Immature natural killer cell (primary cell): ENCODE measurements at places on chromosomes 6 and 20. TPM values are rescaled to one million over a fixed set of nuclear protein-coding genes. Genes with fewer than 3 reads are reported as not detected.
A peak's percentile ranks its signal among the peaks of the same experiment; 100 is the strongest.

GRCh38 chr6:139680819-139681218 lies 306.4 kb upstream of the CITED2 start:
- no peaks in the 10 kb centered on the region for H3K4me1 ChIP-seq
- no peak overlapping the region for H3K4me3 ChIP-seq
- DNase-seq, result no peak
- no peak overlapping the region for H3K27ac ChIP-seq
- H3K27me3 ChIP-seq, result no peaks in the 10 kb centered on the region

NPBWR2 gene
- polyA plus RNA-seq, result not detected

DNA sequence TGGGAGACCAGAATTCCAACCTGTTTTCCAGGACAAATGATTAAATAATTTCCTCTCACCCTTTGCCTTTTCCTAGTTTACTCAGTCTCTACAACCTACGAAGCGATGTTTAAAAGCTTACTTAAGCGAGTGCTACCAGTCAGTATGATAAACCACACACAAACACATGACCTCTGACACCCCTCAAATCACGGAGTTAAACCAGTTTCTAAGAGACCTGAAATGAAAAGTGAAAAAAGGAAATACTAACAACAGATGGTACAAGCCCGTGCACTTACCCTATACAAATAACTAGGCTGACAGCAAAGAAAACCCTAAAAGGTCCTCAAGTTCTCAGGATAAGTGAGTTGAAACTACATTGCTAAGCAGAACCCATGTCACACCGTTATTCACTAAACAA lies 7.7 kb downstream of the TNFRSF21 start:
- no peak overlapping the region for H3K27ac ChIP-seq
- no peak overlapping the region for H3K4me3 ChIP-seq
- no peaks in the 10 kb centered on the region for H3K36me3 ChIP-seq
- H3K4me1 ChIP-seq, result no peaks in the 10 kb centered on the region
- no peak for DNase-seq
- H3K27me3 ChIP-seq, result peaks cover 3% of the 10 kb centered on the region

DNA sequence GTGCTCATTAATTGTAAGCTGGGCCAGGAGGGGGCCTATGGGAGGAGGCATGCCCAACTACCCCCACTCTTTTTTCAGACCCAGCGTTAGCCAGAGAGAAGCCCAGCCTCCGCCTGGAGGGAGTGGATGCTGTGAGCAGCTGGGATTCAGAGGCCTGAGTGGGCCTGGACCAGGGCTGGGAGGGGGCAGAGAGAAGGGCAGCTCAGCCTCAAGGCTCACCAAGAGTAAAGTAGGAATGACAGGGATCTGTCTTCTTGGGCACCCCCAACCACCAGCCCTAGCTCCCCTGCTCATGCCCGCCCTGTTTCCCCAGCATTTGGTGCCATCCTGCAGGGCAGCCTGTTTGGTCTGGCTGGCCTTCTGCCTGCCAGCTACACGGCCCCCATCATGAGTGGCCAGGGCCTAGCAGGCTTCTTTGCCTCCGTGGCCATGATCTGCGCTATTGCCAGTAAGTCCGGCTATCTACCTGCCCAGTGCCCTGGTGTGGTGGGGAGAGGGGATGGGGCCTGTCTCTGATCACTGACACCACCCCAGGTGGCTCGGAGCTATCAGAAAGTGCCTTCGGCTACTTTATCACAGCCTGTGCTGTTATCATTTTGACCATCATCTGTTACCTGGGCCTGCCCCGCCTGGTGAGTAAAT lies 6.8 kb downstream of the SLC29A1 start:
- DNase-seq, result no peak
- H3K4me1 ChIP-seq, result no peaks in the 10 kb centered on the region
- no peak overlapping the region for H3K27ac ChIP-seq
- H3K36me3 ChIP-seq, result no peaks in the 10 kb centered on the region
- no peaks in the 10 kb centered on the region for H3K27me3 ChIP-seq

- H3K4me3 ChIP-seq, result no peak overlapping the region
- H3K4me1 ChIP-seq, result no peaks in the 10 kb centered on the region
- no peaks in the 10 kb centered on the region for H3K36me3 ChIP-seq
- H3K27me3 ChIP-seq, result peaks cover 4% of the 10 kb centered on the region
- H3K27ac ChIP-seq, result no peak overlapping the region
- no peak for DNase-seq
These were observed 104.8 kb upstream of the MOCS1 start for GRCh38 chr6:40039042-40039441.

DNA sequence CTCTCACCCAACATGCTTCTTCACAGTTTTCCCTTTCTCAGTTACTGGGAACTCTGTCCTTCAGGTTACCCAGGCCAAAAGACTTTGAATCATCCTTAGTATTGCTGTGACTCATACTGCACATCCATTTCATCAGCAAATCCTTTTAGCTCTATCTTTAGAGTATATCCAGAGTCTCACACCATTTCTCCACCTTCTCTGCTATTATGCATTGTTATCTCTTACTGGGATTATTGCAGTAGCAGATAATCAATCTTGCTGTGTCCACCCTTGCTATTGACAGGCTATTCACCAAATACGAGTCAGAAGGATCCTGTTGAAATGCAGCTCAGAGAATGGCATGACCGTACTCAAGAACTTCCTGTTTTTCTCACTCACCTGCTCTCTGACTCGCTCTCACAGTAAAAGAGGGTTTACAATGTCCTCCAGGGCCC lies 57.3 kb downstream of the BCKDHB start:
- H3K27ac ChIP-seq, result no peak overlapping the region
- H3K27me3 ChIP-seq, result no peaks in the 10 kb centered on the region
- no peak for DNase-seq
- no peaks in the 10 kb centered on the region for H3K4me1 ChIP-seq

RPP21 gene
- polyA plus RNA-seq, result 55.3 TPM

DNA sequence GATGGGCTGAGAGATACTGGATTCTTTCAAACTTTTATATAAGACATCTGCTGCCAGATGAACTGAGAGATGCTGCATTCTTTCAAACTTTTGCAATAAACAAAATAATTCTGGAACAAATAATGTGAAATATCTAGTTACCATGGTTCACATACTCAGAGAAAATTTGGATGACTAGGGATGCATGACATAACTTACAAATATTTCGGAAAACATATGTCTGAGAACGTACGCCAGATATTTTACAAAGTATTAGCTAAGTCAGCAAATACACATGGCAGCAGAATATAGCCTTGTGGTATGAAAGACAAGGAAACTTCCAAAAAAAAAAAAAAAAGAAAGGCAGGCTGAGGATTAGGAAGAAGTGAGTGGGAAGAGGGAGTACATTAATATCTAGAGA lies 113.3 kb upstream of the TRAF3IP2 start:
- H3K4me1 ChIP-seq, result peaks cover 84% of the 10 kb centered on the region
- H3K27me3 ChIP-seq, result peaks cover 15% of the 10 kb centered on the region
- no peak for DNase-seq
- peaks cover 38% of the 10 kb centered on the region for H3K36me3 ChIP-seq
- no peak overlapping the region for H3K4me3 ChIP-seq

GGT7 gene
- 0.94 TPM for polyA plus RNA-seq

DNA sequence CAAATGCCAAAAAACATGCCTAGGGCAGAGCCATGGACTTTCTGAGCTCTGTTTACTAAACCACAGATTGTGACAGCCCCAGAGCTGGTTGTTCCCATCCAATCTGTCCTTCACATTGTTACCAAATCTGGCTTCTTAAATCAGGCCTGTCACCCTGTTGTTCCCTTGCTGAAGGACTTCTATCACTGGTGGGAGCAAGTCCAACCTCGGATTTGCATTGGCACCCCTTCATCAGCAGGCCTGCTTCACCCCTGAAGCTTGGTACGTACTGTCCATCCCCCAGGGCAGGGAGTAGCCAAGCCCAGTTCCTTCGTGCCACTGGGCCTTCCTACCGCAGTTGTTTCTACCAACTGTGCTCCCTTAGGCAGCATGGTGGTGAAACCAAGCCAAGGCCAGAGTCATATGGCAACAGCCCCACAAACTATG lies 357.3 kb upstream of the JARID2 start:
- no peak for DNase-seq
- H3K4me3 ChIP-seq, result no peak overlapping the region
- no peaks in the 10 kb centered on the region for H3K4me1 ChIP-seq
- no peaks in the 10 kb centered on the region for H3K27me3 ChIP-seq

GRCh38 chr6:130865793-130866192 lies 38.6 kb downstream of the SMLR1 start:
- peaks cover 6% of the 10 kb centered on the region for H3K27me3 ChIP-seq
- no peak for DNase-seq
- no peak overlapping the region for H3K4me3 ChIP-seq

GRCh38 chr20:41308290-41308711 lies 9.2 kb downstream of the ZHX3 start:
- no peak overlapping the region for H3K27ac ChIP-seq
- H3K4me1 ChIP-seq, result peaks cover 10% of the 10 kb centered on the region
- H3K4me3 ChIP-seq, result no peak overlapping the region
- H3K27me3 ChIP-seq, result no peaks in the 10 kb centered on the region
- DNase-seq, result no peak

DNA sequence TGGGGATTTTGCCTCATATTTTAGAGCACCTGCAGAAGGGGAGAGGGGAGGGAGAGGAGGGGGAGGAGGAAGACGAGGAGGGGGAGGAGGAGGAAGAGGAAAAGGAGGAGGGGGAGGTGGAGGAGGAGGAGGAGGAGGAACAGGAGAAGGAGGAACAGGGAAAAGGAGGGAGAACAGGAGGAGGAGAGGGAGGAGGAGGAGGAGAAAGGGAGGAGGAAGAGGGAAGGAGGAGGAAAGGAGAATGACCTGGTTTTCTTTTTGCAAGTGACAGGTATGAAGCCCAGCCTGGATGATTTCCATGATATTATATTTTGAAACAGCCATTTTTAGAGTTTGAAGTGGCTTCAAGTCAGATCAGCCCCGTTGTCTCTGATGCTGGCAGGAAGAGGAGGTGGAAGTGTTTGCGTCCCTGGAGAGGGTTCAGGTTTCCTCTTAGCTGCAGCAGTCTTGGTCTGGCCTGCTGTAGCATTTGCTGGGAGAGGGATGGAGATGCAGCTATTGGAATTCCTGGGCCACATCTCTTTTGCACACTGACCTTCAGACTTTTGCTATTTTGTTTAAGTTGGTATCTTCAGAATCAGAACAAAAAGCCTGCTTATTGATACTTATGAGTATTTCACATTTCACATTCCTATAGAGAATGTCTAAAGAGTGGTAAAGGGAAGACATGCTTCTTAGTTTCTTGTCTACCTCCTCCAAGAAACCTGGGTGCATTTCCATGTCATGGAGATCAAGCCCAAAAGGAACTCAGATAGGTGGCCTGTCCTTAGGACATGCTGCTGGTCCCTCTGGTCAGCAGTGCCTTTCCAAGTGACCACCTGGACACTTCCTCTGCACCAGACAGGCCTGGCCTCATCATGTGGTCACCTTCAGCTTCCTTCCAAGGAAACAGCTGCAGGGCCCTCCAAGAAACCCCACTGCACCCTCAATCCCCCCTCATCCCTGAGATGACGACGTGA lies 54.3 kb upstream of the IYD start:
- H3K36me3 ChIP-seq, result no peaks in the 10 kb centered on the region
- peaks cover 26% of the 10 kb centered on the region for H3K4me1 ChIP-seq
- no peak for DNase-seq
- no peak overlapping the region for H3K4me3 ChIP-seq
- peaks cover 13% of the 10 kb centered on the region for H3K27me3 ChIP-seq

GRCh38 chr6:28811873-28812272 lies 111.9 kb downstream of the TRIM27 start:
- no peak for DNase-seq
- H3K27me3 ChIP-seq, result peaks cover 79% of the 10 kb centered on the region
- peaks cover 11% of the 10 kb centered on the region for H3K36me3 ChIP-seq
- peaks cover 10% of the 10 kb centered on the region for H3K4me1 ChIP-seq
- no peak overlapping the region for H3K4me3 ChIP-seq
- H3K27ac ChIP-seq, result no peak overlapping the region

DNA sequence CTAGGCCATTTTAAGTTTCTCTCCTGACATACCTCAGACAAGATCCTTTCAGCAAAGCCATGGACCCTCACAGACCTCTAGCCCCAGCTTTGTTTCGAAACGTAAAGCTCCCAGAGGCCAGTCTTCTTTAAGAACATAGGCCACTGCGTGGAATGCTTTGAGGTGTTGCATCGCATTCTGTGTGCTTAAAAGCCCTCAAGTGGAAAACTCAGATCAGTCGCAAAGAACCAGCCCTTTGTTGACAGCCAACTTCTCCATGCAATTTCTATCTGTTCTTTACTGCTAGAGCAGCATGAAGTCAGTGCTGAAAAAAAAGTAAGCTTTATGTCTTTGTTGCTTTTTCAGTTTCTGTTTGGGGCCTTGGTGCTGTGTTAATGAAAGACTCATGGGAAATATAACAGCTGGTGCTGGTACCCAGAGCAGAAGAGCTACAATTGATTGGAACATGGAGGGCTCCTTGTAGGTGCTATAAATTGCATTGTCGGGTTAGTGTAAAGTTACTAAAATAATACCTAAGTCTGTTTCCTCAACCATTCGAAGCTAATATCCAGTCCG lies 142.6 kb downstream of the MAP3K7 start:
- DNase-seq, result no peak
- no peaks in the 10 kb centered on the region for H3K36me3 ChIP-seq
- H3K27me3 ChIP-seq, result no peaks in the 10 kb centered on the region
- no peak overlapping the region for H3K4me3 ChIP-seq

- peaks cover 5% of the 10 kb centered on the region for H3K27me3 ChIP-seq
- no peak overlapping the region for H3K27ac ChIP-seq
- no peak for DNase-seq
- H3K36me3 ChIP-seq, result peaks cover 13% of the 10 kb centered on the region
- H3K4me3 ChIP-seq, result no peak overlapping the region
These were observed 19.4 kb upstream of the BRPF3 start for GRCh38 chr6:36177166-36177565.

COL9A3 gene
- not detected for polyA plus RNA-seq

DNA sequence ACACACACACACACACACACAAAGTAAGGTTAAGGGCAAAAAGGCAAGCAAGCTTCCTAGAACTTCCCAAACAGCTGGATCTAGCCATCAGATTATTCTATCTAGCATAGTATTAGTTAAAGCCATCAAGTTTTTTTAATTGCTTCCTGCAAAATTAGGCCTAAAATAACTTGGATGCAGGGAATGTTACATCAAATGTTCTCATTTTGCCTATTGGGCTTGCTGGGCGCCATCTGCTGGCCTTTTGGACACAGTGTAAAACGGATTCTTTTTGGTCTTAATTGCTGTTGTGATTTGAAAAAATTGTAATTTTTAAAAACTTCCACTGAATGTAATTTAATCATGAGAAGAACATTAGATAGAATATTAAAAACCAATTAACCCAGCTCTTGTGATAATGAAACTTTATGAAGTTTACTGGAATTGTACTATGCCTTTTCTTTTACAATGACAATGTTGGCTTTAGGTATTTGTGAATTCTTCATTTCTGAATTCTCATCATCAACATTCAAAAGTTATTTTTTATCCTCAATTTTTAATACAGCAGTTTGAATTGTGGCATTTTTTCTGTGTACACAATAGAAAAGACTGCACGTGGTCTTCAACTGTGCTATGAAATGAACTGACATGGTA lies 6.8 kb downstream of the MKKS start:
- no peaks in the 10 kb centered on the region for H3K27me3 ChIP-seq
- peak; percentile 29 for DNase-seq
- H3K36me3 ChIP-seq, result no peaks in the 10 kb centered on the region
- no peak overlapping the region for H3K27ac ChIP-seq
- H3K4me1 ChIP-seq, result peaks cover 31% of the 10 kb centered on the region

- no peak for DNase-seq
- H3K27me3 ChIP-seq, result peaks cover 37% of the 10 kb centered on the region
- peak overlapping the region; percentile 98 for H3K4me3 ChIP-seq
- H3K27ac ChIP-seq, result peak overlapping the region; percentile 97
- peaks cover 4% of the 10 kb centered on the region for H3K36me3 ChIP-seq
- H3K4me1 ChIP-seq, result peaks cover 48% of the 10 kb centered on the region
These were observed 1.2 kb downstream of the HIVEP1 start for GRCh38 chr6:12013307-12013719.

- peaks cover 4% of the 10 kb centered on the region for H3K27me3 ChIP-seq
- H3K4me1 ChIP-seq, result peaks cover 4% of the 10 kb centered on the region
- no peaks in the 10 kb centered on the region for H3K36me3 ChIP-seq
These were observed 684.3 kb downstream of the QKI start for GRCh38 chr6:164098857-164099267.
